ENCODE measurements at places on chromosomes 5 and 9. TPM values are rescaled to one million over a fixed set of nuclear protein-coding genes. Genes with fewer than 3 reads are reported as not detected.

Gene TMC1
- under 0.01 TPM for total RNA-seq

Gene FUT7
- total RNA-seq, result not detected

Gene CATSPER3
- not detected for total RNA-seq

Gene FBXO10
- not detected for total RNA-seq

Gene RFX3
- total RNA-seq, result 30.9 TPM

Gene ADAMTS12
- 23.8 TPM for total RNA-seq

Gene FOXD4L3
- not detected for total RNA-seq

Data from uterus (tissue), 4 donors.